Breast epithelium (tissue), 4 donors: ENCODE measurements at places on chromosomes 3 and 15. TPM values are rescaled to one million over a fixed set of nuclear protein-coding genes. Genes with fewer than 3 reads are reported as not detected.

DNA sequence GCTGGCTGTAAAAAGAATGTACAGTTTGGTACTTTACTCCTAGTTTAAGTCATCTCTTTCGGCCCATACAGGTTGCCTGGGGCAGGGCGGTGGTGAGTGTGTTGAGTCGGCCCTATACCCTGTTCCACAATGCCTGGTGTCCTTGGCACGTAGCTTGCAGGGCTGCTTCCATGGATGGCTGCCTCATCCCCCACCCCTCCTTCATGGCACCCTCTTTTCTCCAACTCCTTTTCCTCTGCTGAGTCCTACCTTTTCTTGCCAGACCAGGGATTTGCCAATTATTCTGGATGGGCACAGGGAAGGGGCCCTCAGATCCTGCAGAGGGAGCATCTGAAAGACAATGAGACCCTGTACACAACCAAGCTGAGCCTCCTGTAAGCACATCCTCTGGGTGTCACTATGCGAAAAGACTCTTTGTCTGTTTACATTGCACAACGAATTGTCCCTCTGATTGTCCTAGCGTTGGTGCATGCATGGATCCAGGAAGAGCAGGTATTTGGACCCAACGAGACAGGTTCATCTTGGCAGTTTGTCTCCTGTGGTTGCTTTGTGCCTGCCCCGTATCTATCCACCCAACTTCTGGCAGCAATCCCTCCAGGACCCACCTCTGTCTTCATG, 73.6 kb upstream of the CGNL1 start:
- no peak for DNase-seq

DNA sequence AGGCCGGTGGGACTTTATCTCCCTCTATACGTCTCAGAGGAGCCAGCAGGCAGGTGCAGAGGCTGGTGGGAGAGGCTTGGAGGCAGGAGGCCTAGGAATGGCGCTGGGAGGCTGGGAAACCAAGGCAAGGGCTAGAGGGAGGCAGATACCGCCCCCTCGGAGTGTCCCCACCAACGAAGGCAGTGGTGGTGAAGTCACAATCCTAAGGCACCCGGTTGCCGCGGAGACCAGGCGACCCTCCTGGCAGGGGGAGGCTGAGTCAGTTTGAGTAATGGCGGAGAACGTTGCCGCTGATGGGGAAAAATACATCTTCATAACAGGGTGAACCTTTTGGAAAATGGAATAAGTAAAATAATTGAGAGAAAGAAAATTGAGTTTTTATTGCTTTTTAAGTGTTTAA, 29.9 kb upstream of the CACNA2D2 start:
- no peak for DNase-seq

DNA sequence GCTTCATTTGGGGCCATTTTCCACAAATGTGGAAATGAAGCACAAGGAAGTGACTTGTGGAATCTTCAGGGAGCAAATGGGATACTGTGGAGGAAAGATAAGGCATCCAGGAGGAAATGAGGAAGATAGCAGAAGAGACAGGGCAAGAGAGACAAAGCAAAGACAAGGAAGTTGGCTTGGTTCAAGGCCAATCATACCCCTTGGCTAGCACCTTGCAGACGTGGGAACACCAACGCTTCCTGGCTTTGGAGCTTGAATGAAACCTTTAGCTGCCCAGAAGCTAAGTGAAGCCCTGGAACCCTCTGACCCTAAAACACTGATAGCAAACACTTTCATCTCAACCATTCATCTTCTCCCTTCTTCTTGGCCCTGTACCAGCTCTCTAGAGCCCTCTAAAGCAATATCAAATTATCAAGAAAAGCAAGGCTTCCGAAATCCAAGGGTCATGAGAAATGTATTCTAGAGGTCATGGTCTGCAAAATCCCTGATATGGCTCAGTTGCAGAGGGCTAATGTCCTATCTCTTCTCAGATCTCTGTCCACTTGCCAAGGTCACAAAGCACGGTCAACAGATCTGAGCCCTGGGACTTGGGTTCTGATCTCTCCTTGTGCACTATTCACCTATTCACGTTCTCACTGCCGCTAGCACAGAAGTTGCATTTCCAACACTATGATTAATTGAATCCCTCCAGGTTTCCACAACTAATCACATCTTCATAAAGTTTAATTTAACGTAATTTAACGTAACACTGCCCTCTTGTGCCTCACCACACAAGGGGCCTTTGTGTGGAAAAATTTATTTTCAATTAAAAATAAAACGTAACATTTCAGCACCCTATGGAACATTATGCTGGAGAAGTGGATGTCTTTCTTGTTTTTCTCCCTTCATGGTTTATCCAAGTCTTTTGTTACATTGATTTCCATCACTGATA, 557.6 kb upstream of the ADAMTS9 start:
- DNase-seq: no peak

The ADGRG7 gene
- total RNA-seq: not detected

The SLC49A4 gene
- 14.1 TPM for total RNA-seq

The SCAMP5 gene
- 4.5 TPM for total RNA-seq
